ENCODE measurements at places on chromosomes 1 and 21.

GRCh38 chr21:19343711-19344110 is 940.1 kb upstream of the TMPRSS15 start:
- no peak for DNase-seq

DNA sequence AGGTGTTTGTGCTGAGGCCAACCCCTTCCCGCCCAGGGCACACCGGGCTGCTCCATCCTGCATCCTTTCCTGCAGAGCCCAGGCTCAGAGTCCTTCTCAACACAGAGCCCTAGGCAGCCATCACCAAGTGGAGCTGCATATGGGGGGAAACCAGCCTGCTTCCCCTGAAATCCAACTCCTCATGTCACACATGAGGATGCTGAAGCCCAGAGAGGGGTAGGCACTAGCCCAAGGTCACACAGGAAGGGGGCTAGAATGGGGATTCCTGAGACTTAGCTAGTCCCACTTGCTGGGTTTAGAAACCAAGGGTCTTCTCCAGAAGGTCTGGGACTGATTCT is 5.5 kb upstream of the TNFRSF1B start:
- DNase-seq: no peak

- DNase-seq: no peak
Observed at GRCh38 chr1:81823082-81823481, 22.3 kb downstream of the ADGRL2 start.

GRCh38 chr1:200883118-200883517 is 10.3 kb downstream of the GPR25 start:
- no peak for DNase-seq

GRCh38 chr1:24928689-24929397 is 1.2 kb downstream of the RUNX3 start:
- no peak for DNase-seq

DNA sequence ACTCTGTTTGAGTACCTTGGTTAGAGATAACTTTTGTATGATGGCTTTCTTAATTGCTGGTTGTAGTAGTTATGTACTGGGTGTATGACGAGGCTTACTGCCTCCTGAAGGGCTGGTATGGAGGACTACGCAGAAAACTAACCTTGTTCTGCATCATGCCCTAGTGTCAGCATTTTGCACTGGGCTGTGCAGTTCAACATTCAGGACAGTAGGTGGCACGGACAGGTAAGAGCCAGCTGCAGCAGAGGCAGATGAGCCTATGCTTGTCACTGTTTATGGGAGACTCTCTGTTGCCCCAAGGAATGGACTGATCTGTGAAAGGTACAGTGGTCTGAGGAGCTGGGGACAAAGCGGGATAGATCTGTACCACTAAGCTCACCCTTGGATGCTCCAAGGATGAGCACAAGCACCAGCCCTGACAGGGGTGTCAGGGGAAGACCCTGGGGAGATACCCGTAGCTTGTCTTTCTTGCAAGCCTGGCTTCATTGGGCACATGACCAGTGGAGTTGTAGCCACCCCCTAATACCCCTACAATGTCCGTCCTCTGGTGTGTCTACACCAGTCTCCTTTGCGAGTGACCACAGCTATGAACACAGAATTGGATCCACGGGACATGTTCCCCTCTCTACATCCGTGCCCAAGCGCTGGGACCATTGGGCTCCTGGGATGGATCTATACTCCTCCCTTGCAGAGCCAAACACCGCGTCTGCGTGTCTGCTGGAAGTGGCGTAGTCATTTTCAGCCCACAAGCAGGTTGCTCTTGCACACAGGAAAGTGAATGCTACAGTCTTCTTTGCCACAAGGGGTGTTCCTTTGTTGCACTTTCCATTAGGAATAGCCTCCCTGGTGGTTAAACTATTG is 51.1 kb upstream of the CFHR3 start:
- peak; percentile 31 for DNase-seq

- DNase-seq: peak; percentile 5
Observed at GRCh38 chr1:29789910-29790247, 553.6 kb downstream of the PTPRU start.

GRCh38 chr1:72097851-72098570 is 184.3 kb downstream of the NEGR1 start:
- DNase-seq: no peak

DNA sequence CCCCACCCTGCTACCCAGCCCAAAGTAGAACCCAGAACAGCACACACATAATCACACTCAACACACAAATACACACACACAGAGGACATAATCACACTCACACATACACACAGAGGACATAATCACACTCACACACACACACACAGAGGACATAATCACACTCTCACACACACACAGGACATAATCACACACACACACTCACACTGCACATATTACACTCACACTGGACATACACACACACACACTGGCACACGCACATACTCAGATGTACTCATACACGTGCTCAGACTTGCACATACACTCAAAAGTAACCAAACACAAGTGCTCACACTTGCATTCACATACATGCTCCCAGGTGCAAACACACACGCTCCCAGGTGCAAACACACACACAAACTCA is 54.3 kb upstream of the CAMK1G start:
- DNase-seq: no peak

DNA sequence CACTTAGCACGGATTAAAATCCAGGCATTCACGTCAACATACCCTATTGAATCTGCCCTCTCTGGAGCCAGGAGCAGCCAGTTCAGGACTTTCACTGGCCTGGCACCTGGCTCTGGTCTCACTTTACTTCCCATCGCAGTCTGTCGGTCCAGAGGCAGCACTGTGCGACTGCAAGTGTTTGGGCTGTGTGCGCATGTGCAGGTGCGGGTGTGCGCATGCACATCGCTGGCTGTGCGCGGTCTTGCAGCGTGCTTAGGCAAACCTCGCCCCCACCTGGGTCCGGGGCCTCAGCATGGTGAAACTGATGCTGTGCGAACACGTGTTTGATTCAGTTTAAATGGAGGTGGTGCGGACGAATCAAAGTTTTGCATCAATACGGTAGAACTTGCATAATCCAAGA is 38.0 kb downstream of the ATF3 start:
- DNase-seq: no peak

GRCh38 chr1:93317943-93318342 is 27.8 kb upstream of the DR1 start:
- DNase-seq: no peak

DNA sequence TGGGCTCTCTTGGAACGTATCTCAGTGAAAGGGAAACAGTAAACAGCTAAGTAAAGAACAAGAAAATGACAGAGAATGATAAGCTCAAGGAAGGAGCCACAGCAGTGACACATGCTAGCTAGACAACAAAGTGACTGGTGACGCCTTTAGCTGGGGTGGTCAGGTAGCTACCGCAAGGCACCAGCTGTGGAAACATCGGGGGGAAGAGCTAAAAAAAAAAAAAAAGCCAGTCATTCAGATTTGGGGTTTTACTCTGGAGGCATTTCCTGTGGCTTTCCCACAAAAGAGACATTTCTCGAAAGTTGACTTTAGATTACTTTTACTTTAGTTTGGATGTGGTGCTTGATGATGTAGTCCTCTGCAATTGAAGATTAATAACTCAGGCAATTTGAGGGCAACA is 2.1 kb downstream of the FHAD1 start:
- no peak for DNase-seq

DNA sequence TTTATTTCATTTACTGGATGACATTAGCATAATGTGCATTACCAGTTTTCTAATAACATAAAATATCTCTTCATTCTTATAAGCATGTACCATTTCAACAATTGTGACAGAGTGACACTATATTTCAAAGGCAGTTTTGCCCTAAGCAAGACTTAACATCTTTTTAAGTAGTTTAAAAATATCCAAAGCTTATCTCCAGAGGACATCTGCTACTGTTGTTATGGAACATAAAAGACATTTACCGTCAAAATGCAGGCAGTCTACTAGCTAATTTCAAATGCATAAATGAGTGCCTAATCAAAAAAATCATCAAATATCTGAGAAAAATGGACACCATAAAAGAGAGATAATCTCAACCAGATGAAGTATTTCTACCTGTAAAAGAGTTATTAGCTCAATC is 782.4 kb upstream of the BRINP3 start:
- DNase-seq: no peak

GRCh38 chr1:209095627-209096595 is 487.6 kb upstream of the CAMK1G start:
- DNase-seq: no peak

GRCh38 chr1:29944253-29944905 is 708.1 kb downstream of the PTPRU start:
- no peak for DNase-seq

DNA sequence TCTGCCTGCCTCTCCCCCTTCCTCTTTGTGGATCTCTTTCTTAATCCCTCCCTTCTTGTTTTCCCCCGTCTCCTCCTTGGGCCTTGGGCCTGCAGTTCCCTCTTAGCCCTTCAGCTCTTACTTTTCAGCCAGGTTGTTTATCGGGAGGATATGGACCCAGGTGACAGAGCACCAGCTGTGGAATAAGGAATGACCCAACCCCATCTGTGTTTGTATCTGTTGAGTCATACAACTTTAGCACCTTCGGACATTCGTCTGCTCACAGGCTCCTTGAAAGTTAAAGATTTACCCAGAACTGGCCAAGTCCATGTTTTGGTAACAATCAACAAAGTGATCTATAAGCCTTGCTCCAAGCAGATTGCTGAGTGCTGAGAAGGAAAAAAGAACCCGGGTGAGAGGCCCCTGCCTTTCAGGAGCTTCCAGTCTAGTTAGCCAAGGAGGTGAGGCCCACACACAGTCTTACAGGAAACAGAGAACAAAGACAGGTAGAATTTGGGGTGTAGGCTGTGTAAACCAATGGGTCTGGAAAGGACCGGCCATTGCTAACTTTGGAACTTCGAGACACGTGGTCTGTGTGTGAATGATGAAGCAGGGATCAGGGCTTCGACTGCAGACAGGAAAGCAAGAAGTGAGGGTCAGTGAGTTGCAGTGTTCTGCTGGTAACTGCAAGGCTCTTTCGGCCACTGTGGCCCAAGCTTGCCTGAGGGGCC is 66.7 kb upstream of the F3 start:
- DNase-seq: no peak

- no peak for DNase-seq
Observed at GRCh38 chr1:218064426-218064825, 220.7 kb upstream of the RRP15 start.

- no peak for DNase-seq
Observed at GRCh38 chr1:99919220-99919619, 50.6 kb upstream of the SLC35A3 start.

DNA sequence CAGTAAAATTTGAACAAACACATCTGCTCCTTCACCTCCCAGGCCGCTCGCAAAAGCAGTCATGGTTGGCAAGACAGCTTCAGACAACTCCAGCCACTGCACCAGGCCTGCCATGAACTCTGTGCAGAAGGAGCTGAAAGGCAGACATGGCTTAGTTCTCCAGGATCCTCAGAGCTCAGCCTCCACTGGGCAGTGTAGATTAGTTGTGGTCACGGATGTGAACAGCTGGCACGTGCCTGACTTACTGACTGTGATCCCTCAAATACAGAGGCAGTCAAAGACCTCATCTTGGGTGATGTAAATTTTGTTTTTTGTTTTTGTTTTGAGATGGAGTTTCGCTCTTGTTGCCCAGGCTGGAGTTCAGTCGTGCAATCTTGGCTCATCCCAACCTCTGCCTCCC is 28.4 kb downstream of the TMCO4 start:
- no peak for DNase-seq

GRCh38 chr1:226560243-226560642 is 11.7 kb downstream of the STUM start:
- DNase-seq: no peak

GRCh38 chr1:157287462-157287861 is 149.3 kb upstream of the ETV3 start:
- DNase-seq: no peak

GRCh38 chr1:118948351-118948750 is 39.8 kb downstream of the TBX15 start:
- no peak for DNase-seq

DNA sequence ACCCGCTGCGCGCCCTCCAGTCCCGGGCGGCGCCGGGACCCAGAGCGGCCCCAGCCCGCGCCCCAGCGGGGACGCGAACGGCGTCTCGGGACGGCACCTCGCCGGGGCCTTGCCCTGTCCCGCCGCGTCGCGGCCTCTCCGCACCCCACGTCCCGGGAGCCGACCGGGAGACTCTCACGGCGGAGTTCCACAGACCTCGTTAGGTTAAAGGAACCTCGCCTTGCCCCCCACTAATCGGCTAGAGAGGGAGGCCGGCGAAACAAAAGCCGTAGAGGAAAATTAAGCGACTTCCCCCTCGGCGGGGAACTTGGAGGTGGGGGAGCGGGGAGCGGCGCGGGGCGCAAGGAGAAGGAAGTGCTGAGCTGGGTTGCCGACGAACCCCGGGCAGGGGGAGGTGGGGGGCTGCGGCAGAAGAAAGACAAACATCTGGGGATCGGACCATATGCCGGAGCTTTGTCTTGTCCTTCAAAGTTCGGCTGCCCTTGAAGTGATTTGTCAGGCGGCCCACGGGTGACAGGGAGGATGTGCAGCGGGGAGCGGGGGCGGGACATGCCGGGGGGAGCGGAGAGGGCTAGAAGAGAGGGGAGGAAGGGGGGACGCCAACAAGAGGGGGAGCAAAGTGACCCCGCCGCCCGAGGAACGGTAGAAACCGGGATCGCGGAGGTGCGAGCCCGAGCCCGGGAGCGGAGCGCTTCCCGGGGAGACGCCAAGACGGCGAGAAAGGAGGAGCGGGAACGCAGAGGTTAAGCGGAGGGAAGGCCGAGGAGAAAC is 120.0 kb upstream of the RRP15 start:
- DNase-seq: peak; percentile 22

GRCh38 chr1:28233264-28233606 is 406 bp upstream of the DNAJC8 start:
- no peak for DNase-seq

- DNase-seq: no peak
Observed at GRCh38 chr1:244236721-244237120, 185.6 kb downstream of the ZBTB18 start.

- no peak for DNase-seq
Observed at GRCh38 chr1:33502726-33503125, 30.3 kb downstream of the ZSCAN20 start.

DNA sequence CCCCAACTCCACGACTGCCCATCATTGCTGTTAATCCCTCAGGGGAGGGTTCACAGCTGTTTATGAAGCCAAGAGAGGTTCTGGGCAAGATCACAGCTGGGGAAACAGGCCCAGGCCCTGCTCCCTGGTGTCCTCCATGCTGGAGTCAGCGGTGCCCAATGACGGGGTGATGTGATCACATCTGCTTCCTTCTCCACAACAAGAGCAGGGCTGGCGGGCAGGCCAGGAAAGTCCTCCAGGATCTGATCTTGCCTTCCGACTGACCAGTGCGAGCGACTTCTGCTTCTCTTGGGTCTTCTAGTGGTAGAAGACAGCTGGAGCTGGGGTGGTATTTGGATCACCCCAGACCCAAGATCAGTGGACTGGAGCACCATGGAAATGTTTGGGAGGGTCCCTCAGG is 951 bp upstream of the LINGO4 start:
- no peak for DNase-seq

Measured in GM10248 (cell line).